ENCODE measurements at places on chromosomes 13 and 19.
A peak's percentile ranks its signal among the peaks of the same experiment; 100 is the strongest.

- DNase-seq, result no peak
Measured at GRCh38 chr13:35694031-35694430, 217.5 kb upstream of the MAB21L1 start.

DNA sequence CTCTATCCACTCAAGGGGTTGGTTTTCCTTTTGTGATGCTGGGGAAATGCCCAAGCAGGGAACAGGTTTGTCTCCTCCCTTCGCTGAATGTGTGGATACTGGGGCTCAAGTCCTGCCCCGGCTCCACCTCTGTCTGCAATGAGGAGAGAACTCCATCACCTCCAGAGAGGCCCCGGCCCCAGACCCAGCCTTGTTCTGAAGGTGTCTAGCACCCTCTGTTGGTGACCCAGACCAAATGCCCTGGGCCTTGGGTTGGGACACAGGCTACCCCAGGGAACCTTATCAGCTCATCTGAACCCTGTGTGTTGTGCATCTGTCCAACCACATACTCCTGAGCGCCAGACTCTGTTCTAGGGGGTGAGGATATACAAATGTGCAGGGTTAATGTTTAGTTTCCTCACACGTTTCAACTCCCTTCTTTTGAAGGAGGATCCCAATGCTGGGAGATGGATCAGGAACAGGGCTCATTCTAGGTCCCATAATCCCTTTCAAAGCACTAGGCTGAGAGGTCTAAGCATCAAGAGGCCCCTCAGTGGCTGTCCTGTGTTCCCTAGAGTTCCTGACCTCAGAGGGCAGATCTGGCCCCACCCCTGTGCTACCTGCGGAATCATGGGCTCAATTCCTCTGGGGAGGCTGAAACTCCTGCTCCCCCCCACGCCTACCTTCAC lies 112.5 kb upstream of the SLC7A1 start:
- peak; percentile 11 for DNase-seq

DNA sequence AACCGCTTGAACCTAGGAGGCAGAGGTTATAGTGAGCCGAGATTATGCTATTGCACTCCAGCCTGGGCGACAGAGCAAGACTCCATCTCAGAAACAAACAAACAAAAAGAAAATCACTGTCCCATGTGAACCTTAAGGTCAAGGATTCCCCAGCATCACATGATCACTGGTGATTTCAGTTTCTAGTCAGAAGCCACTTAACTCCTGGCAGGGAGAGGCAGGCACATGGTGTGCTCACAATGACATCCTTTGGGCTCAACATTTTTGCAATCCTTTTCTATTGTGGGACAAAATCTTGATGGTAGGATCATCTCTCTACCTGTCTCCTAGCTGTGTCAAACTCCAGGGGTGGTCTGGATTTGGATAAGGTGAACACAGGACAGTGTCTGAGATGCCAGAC lies 12.1 kb downstream of the AKAP8 start:
- no peak for DNase-seq

DNA sequence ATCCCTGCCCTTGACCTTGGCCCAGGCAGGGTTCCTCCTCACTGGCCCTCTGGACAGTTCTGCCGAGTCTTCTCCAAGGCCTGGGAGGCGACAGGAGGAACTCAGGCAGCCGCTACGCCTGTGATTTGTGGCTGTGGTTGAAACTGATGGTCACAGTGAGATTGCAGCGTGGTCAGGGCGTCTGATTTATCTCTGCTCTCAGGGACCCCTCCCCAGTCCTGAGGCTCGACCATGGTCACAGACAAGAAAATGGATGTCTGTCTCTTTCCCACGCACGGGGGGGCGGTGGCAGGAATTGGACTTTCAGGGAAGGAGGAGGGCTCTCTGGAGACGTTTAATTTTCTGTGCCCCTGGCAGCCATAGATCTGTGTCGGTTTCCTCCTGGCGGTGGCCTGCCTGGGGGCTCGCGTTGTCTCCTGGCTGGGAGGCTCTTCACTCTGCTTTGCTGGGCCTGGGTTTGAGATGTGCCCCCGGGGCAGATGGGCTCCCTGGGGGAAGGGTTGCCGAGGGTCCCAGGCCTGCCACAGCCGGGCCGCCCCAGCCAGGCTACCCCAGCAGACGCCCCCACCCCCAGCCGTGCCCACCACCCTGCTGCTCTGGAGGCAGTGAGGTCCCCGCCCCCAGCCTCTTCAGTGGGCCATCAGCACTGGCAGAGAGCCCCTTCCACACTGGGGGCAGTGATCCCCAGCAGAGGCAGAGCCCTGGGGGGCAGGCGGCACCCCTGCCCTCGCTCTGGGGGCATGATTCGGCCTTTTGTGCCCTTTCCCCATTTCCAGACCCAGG lies 167.4 kb downstream of the KDM4B start:
- no peak for DNase-seq

DNA sequence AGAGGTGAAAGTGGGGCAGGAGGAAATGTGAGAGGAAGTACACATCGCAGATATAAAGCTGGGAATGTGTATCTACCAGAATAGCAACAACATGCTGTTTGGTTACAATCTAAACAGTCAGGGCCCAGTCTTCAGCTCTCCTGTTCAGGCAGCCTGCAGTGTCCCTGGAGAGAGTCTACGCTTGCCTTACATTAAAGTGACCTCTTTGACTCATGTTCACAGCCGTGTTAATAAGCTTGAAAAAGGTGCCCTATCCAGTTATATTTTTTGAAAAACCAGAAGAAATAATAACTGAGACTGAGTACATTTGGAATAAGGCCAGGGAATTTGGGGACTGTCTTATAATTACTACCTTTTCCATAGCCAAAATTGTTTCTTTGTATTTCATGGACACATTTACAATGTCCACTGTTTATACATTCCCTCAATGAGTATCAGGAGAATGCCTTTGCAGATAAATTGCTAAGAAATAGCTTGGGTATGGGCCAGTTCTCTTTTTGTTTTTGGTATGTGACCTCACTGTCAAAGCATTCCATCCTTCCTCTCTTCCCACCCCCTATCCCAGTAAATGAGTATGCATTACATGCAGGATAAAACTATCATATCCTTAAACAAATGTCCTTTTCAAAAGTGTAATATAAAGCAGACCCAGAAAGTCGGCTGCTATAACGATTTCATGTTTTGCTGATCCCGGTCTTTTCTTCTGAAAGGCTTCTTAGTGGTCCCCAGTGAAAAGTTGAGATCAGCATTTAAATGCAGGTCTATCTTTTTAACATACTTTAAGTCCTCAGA lies 82.6 kb downstream of the PCDH9 start:
- no peak for DNase-seq

DNA sequence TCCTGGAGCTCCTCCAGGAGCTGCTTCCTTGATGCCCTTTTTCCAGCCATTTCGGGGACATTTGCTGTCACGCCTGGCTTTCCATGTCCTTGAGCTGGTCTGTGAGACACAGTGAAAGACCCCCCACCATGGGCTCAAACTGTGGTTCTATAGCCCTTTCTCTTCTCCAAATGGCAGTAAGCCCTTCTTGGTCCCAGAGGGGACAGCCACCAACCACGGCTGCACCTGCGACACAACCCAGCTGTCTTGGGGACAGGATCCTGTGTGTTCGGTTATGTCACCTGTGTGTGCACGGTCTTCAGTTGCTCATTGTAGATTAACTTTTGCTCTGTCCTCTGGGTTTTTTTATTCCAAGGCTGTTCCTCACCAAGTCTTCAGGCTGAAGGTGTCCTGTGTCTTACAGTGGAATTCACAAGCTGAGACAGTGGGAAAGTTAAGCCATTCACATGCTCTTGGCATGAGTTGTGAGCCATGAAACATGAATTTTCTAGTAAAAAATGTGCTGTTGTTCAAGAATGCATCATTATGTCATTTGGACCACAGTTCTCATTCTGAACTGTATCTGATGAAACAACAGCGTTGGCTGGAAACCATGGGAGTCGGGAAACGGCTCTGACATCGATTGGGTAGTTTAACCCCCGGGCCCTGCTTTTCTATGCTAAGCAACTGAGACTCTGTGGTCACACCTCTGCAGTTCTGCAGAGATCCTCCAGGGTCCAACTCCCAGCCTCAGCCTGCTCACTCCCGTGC lies 129.5 kb upstream of the MCF2L start:
- DNase-seq, result no peak

- no peak for DNase-seq
Measured at GRCh38 chr13:114073881-114074612, 58.4 kb downstream of the RASA3 start.
